ENCODE measurements at places on chromosomes 3 and 15.

DNA sequence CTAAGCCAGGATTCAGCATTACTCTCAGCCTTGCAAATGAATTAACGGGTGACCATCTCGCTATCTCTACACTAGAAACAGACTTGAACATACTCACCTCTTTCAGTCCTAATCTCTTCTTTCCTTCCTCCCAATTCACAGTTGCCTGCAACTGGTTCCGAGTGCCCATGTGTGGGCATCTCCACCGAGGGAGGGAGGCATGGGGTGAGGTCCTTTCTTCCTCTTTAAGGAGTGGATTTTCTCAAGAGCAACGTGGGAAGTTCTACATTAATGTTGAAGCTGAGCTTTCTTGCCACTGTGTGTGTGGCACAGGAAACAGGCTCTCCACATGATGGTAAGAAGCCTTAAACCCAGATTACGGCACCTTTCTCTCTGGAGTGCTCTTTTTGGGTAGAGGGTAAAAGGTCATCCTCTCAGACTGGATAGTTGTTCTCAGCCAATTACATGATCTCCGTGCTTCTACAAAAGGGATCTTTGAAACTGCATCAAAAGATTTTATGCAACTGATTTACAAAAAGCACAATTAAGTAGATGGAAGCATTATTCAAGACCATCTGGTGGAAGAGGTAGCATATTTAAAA, 286.8 kb upstream of the NR2F2 start:
- DNase-seq, result no peak

- DNase-seq, result no peak
These were observed 40.5 kb downstream of the KLF13 start for GRCh38 chr15:31367021-31367729.

GRCh38 chr15:64017591-64018163, 28.6 kb downstream of the DAPK2 start:
- DNase-seq, result no peak

- no peak for DNase-seq
These were observed 39.0 kb downstream of the INTS14 start for GRCh38 chr15:65571971-65572370.

DNA sequence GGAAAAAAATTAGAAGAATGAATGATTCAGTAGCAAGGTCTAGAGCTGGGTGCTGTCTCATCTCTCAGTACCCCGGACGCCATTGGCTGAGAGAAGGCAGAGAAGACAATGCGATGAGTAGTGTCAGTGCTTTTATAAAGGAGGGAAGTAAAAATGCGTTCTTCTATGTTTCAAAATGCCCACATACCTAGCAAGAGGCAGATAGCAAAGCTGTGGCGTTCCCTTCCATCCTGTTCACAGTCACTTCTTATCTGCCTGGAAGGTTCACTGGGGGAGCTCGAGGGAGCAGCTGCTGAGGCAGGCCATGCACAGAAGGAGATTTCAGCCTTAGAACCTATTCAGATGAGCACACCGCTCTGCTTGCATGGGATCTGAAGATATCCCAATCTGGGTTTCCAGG, 234.0 kb downstream of the RPLP1 start:
- no peak for DNase-seq

- peak; percentile 56 for DNase-seq
These were observed 6.6 kb downstream of the DTWD1 start for GRCh38 chr15:49627407-49627877.

DNA sequence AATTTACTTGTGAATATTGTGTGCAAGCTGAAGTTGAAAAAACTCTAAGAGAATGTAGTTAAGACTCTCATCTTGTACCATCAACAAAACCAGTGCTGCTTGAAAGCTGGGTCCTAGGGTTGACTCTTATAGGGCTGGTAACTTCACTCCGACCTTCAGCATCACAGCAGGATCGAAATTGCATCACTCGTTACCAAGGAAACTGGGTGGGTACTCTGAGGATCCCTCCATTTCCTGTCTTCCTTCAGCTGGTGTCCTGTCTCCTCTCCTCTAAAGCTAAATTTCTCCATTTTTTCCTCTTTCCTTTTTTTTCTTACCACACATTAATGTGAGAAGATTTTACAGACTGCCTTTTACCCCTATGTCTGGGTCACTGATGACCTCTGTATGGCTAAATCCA, 3.0 kb upstream of the APH1B start:
- no peak for DNase-seq

- DNase-seq, result no peak
These were observed 202.7 kb upstream of the KBTBD8 start for GRCh38 chr3:66795365-66795764.

GRCh38 chr15:70160267-70160666, 62.5 kb upstream of the TLE3 start:
- DNase-seq, result no peak

- no peak for DNase-seq
These were observed 238.8 kb downstream of the OPA1 start for GRCh38 chr3:193831495-193832455.

DNA sequence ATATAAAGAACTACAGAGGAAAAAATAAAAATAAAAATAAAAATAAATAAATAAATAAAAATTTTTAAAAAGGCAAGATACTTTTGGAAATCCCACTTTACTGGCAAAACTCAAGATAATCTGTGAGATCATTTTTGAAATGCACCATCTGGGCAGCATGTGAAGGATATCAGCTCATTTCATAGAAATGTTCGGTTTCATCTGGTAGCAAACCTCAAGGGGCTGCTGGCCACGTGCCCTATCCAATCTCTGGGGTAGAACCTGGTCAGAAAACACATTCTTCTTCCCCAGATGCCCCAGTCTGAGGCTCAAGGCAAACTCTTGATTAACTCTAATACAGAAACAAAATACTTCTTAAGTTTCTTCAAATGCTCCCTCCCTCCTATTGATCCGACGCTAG, 166.0 kb downstream of the FMN1 start:
- DNase-seq, result no peak

DNA sequence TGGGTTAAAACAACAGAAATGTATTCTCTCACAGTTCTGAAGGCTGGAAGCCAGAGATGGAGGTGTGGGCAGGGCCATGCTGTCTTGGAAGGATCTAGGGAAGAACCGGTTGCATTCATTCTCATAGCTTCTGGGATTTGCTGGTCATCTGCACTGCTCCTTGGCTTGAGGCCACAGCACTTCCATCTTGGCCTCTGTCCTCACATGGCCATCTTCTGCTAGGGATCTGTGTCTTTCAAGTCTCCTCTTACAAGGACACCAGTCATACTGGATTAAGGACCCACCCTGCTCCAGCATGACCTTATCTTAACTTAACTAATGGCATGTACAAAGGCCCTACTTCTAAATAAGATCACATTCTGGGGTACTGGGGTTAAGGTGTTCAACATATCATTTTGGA, 47.7 kb downstream of the RPLP1 start:
- no peak for DNase-seq

DNA sequence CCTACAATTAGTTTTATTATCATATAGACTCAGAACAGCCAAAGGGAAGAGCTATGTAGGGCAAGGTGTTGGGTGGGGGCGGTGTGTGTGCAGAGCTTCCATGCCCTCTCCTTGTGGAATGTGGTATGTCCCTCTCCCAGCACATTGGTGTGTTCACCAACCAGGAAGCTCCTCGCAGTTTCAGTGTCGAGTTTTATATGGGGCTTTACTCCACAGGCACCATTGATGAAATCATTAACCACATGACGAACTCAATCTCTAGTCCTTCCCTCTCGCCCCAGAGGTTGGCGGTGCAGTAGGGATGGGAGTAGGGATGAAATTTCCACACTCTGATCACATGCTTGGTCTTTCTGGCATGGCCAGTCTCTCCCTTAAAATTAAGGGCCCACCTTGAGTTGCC, 13.6 kb upstream of the SRP14 start:
- DNase-seq, result no peak

- DNase-seq, result no peak
These were observed 108.5 kb downstream of the CYP19A1 start for GRCh38 chr15:51229907-51230330.

GRCh38 chr15:88653200-88654064, 14.6 kb downstream of the ISG20 start:
- DNase-seq, result no peak

DNA sequence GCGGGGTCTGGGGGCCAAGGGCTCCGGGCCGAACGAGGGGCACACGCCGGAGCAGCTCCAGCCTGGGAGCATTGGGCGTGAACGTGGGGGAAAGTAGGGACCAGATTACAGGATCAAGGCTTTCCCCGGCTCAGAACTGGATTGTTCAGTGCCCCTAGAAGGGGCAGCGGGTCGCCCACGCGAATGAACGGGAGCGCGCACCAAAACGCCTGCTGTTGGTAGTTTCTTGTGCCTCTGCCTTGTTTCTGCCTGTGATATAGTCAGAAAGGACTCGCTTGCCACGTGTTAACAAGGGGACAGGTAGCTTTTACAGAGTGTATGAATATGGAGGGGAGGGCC, 1.1 kb downstream of the CASR start:
- DNase-seq, result no peak

GRCh38 chr3:133856316-133856715, 39.4 kb downstream of the RAB6B start:
- DNase-seq, result no peak

DNA sequence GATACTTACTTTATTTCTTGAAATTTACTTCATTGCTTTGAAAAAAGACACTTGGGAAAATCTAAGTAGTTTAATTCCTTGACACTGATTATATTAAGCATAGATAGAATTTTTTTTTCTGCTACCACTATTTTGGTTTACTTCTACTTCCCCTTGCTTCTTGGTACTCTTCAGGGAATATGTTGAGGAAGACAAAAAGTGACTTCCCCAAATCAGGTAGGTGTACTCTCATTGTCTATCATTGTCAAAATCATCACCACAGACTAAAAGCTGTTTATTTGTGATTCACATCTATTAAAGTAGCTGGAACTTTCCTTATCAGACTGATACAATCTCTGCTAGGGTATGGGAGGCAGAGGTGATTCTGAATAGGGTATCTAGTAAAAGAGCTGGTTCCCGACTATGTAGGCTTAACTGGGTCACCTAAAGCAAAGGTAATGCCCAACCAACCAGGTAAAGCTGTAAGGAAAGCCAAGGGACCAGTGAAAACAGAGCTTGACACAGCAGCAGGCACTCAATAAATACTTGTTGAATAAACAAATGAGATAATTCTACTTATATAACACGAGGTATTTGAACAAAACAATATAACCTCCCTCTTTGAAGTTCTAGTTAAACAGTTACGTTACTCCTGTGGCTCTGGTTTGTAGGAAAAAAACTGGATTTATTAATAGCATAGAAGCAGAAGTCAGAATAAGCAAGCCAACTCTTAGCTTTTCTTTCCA, 346.9 kb downstream of the PLCL2 start:
- no peak for DNase-seq

GRCh38 chr15:99994849-99995248, 261.6 kb upstream of the LYSMD4 start:
- no peak for DNase-seq

DNA sequence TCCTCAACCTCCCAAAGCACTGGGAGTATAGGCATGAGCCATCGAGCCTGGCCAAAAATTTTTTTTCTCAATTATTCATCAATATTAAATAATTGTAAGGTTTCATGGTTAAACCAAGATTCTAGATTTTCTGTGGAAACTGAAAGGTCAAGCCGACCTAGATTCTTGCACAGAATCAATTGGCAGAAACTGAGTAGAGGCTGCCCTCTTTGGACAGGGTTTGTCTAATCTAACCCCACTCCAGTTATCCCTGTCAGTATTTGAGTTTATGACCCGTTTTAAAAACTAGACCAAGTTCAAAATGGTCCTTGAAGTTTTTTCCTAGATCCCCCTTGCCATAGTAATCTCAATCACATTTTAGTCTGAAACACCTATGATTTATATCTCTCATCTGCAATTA, 8.6 kb upstream of the ADAM10 start:
- no peak for DNase-seq

DNA sequence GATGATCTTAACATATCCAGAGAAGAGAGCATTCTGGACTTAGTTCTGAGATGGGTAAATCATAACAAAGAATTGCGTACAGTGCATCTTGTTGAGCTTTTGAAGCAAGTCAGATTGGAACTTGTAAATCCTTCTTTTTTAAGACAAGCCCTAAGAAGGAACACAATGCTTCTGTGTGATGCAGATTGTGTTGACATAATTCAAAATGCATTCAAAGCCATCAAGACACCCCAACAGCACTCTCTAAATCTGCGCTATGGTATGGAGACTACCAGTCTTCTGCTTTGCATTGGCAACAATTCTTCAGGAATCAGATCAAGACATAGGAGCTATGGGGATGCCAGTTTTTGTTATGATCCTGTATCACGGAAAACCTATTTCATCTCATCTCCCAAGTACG, 8.6 kb downstream of the KBTBD12 start:
- DNase-seq, result no peak

- DNase-seq, result no peak
These were observed 414.5 kb upstream of the MDFIC2 start for GRCh38 chr3:70726961-70727360.

- no peak for DNase-seq
These were observed 301.4 kb upstream of the UBE2E2 start for GRCh38 chr3:22901684-22902083.

DNA sequence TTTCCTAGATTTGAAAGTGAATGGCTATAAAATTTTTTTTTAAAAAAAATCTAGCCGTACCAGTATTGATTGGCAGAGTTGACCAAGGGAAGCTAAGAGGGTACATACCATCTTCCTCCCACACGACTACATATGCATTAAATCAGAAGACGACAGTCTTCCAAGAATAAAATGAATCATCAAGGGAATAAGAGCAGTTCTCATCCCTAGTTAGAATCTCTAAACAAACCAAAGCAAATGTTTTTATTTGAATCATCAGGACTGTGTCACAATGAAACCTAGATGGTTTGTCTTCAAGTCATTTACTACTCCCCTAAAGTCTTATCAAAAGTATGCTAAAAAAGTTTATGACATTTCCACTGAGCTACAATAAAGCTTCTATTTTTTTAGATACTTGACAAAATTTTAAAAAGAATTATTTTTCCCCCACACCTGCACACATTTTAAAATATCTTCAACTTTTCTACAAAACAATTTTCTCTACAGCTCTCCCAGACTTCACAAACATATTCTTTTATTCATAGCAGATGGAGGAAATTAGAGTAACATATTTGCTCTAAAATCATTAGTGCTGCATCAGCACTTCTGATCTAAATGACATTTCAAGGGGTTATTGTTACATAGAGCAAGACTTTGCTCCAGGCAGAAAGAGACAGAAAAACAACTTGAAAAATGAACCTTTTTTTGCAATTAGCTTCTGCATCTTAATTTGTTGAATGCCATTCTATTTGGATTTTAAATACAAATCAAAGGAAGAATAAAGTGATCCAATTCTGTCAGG, 547.1 kb downstream of the FHIT start:
- no peak for DNase-seq

- no peak for DNase-seq
These were observed 3.4 kb upstream of the TLR9 start for GRCh38 chr3:52228751-52229291.

GRCh38 chr3:116586285-116586944, 123.2 kb upstream of the TUSC7 start:
- DNase-seq, result no peak

DNA sequence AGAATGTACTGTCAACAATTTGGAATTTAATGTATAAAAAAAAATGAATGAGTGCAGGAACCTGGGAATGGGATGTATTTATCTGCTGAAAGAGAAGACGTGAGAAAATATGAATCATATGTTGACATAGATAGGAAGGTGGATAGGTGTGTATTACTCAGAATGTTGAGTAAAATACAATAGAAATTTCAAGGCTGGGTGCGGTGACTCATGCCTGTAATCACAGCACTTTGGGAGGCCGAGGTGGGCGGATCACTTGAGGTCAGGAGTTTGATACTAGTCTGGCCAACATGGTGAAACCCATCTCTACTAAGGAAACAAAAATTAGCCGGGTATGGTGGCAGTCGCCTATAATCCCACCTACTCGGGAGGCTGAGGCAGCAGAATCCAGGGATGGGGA, 202.8 kb downstream of the CADM2 start:
- DNase-seq, result no peak

GRCh38 chr15:91498046-91498748, 355.3 kb upstream of the SLCO3A1 start:
- no peak for DNase-seq

All from HCT116 (cell line).